ENCODE measurements at places on chromosomes 5 and 9. TPM values are rescaled to one million over a fixed set of nuclear protein-coding genes. Genes with fewer than 3 reads are reported as not detected.

The CTXN3 gene
- total RNA-seq = 0.35 TPM

The CEL gene
- 1.0 TPM for total RNA-seq

The PPP1R26 gene
- total RNA-seq = 22.0 TPM

The MAP3K1 gene
- total RNA-seq = 64.0 TPM

The TCERG1 gene
- total RNA-seq = 48.6 TPM

The ZCCHC9 gene
- 20.1 TPM for total RNA-seq

The GPR21 gene
- total RNA-seq = 4.1 TPM

Data from kidney (tissue), 22 donors.